WERI-Rb-1 (cell line): ENCODE measurements at places on chromosomes 1 and 21.

DNA sequence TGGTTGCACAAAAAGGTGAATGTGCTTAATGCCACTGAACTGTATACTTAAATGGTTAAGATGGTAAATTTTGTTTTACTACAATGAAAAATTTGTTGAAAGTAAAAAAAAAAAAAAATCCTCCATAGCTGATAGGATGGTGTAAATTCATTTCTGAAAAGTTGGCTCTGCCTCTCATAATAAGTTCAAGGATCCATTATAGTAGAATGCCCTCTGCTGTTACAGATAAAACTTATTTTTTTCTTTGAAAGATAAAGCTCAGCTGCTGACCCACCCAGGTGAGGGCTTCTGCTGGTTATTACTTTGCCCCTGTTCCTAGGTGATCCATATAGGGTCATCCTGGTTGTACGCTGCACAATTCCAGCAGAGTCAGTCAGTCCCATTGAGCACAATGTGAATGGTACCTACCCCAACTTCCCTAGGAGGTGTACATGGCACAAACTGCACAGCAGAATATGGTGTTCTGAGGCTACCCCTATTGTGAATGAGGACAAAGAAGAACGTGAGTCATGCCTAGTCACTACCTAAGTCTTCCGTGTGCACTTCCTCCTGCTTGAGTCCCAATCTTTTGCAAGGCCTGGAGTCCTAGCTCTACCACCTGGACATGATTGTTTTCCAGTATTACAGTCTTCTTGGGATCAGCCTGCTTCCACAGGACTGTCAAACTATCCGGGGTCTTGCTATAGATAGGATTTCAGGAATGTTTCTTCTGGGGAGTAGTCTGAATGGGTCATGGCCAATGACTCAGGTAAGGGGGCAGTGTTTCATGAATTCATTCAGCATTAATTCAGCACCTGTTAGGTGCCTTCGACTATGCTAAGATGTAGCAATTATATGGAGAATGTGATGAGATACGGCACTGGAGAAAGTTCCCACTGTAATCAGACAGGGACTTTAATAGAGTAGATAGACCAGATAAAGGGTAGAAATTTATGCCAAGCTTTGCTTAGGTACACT, 20.8 kb upstream of the CD5L start:
- no peak for DNase-seq

DNA sequence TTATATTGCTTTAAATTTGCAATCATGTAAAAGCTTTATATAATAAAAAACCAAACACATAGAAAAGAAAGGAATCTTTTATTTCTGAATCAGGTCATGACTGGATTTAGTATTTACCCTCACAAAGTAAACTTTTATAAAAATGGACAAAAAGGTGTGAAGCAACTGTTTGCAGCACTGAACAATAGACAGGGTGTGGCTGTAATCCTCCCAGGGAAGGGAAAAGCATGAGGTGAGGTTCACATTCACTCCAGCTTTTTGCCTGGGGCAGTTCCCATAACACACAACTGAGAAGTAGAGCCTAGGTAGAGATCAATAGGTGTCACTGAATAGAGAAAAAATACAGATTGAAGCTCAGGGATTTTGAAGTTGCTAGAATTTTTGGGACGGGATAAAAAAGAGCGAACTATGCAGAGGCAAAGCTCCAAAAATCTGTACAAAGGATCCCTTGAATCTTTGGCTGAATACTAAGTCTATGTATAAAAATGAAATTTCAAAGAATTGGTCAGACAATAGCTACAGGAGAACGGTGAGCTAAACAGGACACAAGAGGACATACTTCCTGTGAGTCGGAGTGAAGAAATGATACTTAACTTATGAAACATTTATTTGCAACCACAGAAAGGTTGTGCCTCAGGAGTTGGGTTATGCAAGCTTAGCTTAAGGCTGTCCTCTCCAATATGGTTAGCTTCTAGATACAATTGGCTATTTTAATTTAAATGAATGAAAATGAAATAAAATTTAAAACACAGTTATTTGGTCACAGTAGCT, 162.0 kb upstream of the ZP4 start:
- DNase-seq, result no peak

DNA sequence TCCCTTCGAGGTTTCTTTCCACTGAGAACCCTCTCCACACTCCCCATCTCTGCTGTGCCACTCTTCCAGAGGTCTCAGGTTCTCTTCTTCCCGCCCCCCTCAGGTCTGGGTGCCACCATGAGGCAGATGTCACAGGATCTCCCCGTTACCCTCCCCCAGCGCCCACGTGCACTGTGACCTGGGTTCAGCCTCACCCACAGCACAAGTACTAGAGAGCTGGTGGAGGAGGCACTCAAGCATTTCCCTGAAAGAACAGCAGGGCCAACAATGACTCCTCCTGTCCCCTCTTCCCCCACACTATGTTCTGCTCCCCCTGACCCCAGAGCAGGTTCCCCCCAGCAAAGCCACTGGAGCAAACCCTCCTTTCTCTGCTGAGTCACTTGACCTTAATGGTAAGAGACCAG, 14.3 kb downstream of the PLEKHA6 start:
- DNase-seq, result peak; percentile 86

- DNase-seq, result no peak
Observed at GRCh38 chr1:86416343-86416742, 7.6 kb upstream of the CLCA2 start.

- no peak for DNase-seq
Observed at GRCh38 chr1:36481771-36482723, 666 bp downstream of the CSF3R start.

DNA sequence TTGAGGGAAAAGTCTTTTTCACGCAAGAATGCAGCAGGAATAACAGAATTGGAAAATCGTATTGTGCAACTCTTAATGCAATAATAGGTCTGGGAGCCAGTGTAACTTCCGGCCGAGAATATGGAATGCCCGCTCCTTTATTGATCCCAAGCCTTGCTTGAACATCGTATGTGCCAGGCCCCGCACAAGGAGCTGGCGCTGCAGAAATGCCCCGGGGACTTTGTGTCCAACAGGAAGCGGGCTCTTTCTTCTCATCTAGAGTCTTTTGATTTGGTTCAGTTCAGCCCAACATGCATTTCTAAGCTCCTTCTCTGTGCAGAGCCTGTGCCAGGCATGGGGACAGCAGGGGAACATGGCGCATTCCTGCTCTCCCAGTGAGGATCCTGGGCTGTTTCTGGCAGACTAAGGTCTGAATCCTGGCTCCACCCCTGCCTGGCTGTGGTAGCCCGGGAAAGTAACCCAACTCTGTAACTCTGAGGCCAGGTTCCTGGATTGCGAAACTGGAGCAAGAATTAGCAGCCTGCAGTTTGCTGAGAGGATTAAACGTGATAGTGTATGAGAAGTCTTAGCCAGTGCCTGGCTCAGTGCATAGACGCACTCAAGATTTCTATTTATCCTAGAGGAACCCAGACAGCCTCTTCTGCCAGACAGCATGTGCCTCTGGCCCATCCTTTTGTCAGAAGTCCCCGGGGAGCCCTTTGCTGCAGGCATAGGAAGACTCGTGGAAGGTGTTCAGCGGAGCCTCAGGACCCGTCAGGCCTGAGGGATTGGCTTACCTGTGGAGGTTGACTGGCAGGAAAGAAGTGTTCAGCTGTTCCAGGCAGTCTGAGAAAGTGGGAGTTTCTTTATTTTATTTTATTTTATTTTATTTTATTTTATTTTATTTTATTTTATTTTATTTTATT, 987 bp upstream of the CDCP2 start:
- DNase-seq, result peak; percentile 59

DNA sequence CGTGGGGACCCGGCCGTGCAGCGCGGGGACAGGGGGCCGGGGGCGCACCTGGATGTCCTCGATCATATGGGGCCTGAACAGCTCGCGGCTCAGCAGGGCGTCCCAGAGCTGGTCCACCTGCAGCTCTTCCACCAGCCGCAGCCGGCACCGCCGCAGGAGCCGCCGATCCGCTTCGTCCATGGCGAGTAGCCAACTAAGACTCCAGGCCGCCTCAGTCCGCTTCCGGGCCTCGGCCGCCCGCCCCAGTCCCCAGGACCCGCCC, at the start of gene CASP9:
Gene CASP9 (minus strand): TSS at position 195 of the 262 bp plus-strand sequence. CDS start 15 bp downstream, at position 180.
- no peak for DNase-seq

- DNase-seq, result no peak
Observed at GRCh38 chr1:245301921-245302320, 147.1 kb downstream of the KIF26B start.

DNA sequence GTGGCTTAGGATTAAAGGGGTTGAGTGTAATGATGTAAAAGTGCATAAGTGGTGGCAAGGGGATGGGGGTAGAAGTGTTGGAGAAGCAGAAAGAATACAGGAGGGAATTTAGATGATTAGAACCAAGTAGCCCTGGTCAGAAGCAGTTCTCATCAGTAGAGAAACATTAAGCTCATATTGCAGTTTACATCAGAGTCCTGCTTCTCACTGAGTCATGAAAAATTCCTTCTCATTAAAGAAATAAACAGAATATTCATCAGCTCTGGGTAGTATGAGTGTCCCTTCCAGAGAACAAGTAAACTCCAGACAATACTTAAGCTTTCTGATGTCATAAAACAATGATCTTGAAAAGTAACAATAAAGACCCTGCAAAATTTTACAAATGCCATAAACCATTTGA, 36.5 kb downstream of the LRRIQ3 start:
- DNase-seq, result no peak
